ENCODE measurements at places on chromosomes 3 and 15.

DNA sequence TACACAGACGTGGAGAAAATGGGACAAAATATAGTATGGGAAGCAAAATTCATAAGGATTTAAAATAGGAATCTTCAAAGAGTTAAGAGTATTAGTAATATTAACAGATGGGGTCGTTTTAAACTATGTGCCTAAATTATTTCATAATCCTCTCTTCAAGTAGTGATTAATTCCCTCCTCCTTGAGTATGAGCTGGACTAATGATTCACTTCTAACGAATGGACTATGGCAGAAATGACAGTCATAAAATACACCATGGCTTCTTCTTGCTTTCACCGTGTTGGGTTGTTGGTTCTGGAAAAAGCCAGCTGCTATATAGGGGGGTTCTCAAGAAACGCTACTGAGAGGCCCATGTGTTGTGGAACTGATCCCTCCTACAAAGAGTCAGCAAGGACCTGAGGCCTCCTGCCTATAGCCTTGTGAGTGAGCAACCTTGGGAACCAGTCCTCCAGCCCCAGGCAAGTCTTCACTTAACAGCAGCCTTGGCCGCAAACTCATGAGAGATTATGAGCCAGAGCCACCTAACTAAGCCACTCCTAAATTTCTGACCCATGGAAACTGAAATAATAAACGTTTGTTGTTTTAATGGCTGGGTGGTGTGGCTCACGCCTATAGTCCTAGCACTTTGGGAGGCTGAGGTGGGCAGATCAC, 64.8 kb upstream of the ABHD2 start:
- DNase-seq = peak; percentile 56

DNA sequence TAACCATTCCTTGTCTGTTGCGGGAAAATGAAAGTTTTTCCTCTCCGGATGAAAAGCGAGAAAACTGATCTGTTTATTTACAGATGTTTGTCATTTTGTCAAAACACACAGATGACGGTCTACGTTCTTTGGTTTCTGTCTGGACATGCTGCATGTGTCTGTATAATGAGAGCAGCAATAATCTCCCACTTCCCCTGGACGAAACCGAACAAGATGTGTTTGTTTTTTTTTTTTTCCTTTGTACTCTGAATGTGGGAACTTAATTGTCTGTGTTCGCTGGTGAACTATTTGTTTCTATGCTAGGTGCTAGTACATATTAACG, 33.6 kb downstream of the PTPRG start:
- no peak for DNase-seq

GRCh38 chr3:101131767-101132166, 138.5 kb upstream of the ABI3BP start:
- no peak for DNase-seq

DNA sequence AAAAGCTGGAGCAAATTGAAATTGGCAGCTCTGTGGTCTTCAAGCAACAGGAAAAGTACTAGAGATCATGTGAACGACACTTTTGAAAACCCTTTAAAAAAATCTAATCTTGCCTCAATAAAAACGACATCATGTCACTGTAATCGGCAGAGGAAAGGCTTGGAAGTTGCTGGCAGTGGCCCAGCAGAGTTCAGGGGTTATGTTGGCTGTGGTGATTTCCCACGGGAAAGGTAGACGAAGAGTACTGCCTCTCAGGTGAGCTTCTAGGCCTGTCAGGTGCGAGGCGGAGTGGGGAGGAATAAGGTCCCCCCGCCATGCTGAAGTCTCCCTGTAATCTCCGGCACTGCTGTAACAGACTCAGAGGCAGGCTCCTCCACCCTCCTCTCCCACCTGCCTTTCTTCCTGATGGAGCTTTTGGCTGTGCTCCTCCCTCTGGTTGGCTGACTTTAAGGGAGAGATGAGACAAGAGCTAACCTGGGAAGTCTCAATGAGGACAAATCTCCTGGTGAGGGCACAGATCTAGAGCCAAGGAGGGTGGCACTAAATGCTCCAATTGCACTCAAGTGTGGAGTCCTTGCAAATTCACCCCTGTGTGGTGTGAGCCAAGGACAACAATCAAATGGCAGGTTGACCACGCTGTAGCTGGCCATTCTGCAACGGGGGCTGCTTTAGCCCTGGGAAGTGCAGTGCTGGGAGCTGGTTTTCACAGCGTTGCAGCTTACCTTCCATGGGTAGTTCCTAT, 18.7 kb upstream of the HES1 start:
- DNase-seq = no peak

- DNase-seq = no peak
Observed at GRCh38 chr3:12396471-12396870, 87.8 kb upstream of the TSEN2 start.

- DNase-seq = no peak
Observed at GRCh38 chr15:71411538-71412482, 296.5 kb downstream of the THSD4 start.

Data from RWPE1 (cell line).